AG09309 (cell line): ENCODE measurements at places on chromosomes 4 and X.

GRCh38 chr4:10197952-10198351 is 81.4 kb upstream of the WDR1 start:
- DNase-seq = no peak

DNA sequence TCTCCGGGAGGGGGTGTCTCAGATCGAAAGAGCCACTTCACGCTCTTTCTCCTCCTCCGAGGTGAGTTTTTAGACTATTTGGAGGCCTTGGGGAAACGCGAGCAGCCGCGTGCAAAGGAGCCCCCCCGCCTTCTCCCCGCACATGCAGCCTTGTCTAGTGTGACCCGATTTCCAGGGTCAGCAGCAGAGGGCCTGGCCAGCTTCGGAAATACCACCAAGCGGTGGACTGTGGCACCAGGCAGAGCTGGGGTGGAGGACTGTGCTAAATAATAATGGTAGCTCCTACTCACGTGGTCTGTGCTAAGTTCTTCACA is 79.3 kb upstream of the BCOR start:
- DNase-seq = no peak

GRCh38 chr4:36088542-36088941 is 155.8 kb downstream of the ARAP2 start:
- DNase-seq = no peak

DNA sequence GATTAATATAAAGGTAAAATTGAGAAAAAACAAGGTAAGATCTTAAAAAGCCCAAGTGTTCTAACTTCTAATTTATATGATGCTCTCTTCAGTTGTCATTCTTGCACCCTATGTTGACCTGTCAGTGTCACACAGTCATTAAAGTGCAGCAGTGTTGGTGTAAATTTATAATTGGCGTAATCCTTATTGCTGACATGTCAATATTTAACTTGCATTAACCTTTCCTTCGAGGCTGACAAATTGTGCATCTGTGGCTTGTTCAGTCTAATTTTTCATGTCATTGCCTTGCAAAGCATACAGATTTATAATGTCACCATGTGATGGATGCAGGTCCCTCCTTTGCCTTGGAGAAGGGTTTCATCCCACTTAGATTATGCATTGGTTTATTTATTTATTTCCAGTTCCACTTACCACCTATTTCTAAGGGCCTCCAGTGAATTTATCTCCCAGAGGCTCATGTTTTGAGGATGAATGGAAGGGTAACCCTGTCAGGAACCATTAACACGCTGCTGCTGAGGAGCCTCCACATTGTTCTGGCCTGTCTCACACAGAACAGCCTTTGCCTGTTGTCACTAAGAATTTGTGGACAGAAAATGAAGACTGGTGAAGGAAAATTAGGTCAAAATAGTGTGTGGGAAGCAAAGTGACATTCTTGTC is 1098.5 kb upstream of the LCORL start:
- DNase-seq = no peak

DNA sequence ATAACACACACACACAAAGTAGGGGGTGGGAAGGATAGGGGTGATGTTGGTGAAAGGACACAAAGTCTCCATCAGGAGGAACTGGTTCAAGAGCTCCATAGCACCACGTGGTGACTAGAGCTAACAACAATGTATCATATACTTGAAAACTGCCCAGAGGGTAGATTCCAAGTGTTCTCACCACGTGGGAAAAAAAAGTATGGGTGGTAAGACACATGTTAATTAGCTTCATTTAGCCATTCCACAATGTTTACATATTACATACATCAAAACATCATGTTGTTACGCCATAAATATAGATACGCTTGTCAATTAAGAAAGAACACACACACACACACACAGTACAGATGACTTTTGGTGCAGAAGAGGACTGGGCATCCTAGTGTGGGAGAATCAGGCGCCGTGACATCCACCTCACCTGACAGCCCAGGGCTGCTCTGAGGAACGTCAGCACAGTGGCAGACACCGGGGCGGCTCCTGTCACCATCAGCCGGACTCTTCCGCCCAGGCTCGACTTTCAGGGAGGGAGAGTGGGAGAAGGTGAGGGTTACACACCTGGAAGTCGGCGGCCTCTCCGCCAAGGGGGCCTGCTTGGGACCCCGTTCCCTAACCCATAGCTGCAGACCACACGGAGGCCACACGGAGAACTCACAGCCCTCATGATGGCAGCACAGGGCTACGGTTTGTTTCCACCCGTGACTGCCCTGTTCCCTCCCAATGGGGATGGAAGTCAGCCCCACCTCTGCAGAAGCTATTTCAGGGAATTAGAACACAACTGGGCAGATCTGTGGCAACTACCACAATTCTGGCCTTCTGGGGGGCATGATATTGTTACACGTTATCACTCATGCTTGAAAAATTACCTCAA is 31.8 kb upstream of the CENPU start:
- no peak for DNase-seq

DNA sequence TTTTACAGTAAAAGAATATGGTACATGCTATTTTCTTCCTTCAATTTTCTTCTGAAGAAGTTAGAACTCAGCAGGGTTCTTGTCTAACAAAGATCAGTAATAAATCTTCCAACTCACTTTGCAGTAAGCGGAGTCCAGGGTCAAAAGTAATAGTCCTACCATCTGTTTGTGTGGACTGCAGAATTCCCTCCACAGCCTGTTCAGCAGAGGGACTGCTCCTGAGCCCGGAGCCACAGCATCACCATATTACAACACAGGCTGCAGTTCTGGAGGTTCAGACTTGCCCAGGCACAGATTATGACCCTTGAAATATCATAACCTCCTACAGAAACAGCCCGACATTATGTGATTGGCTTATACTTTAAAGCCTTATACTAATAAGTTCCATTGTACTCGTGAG is 10.3 kb downstream of the FHDC1 start:
- DNase-seq = no peak
